ENCODE measurements at places on chromosomes 11 and 22.

DNA sequence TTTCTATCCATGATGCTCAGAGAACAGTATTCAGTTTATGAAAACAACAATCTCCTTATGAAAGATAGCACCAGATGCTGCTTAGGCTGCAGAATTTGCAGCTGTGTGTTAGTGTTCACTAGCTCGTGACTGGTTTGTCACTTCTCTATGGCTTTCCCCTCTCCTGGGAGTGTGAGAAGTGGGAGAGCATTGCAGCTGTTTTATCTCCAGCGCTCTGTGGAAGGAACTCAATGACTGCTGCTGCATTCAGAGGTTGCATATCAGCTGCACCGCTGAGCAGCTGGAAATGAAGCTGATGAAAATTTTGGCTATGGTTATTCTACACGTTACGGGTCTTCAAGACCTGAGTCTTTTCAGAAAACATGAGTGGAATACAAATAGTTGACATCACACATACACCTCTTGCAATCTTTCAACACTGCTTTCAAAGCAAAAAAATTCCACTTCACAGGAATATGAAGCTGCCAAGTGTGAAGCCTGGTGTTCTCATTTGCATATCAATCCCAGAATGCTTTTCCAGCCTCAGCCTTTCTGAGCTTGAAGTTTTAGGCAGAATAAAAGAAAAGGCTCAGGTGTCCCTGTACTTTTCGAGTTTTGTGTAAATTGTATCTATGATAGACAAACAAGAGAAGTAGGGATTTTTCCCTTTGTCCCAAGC is 149.3 kb upstream of the DDI1 start:
- DNase-seq, result no peak

GRCh38 chr11:47941907-47942558 is 38.3 kb upstream of the PTPRJ start:
- DNase-seq, result no peak

DNA sequence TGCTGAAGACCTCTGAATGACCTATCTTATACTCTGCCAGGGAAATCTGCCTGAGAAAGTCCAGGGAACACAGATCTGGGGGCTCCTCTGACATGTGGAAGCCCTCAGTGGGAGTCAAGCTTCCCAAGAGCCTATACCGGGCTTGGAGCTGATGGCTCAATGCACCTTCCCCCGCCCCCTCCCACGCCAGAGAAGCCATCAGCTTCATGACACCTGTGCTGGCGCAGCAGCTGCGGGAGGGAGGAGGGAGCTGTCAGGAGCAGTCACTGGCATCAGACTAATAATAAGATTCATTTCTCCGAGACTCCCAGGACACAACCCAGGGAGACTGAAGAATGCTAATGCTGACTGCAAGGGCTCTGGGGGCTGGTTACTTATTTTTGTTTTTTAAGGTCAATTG is 47.8 kb downstream of the SPATA19 start:
- no peak for DNase-seq

DNA sequence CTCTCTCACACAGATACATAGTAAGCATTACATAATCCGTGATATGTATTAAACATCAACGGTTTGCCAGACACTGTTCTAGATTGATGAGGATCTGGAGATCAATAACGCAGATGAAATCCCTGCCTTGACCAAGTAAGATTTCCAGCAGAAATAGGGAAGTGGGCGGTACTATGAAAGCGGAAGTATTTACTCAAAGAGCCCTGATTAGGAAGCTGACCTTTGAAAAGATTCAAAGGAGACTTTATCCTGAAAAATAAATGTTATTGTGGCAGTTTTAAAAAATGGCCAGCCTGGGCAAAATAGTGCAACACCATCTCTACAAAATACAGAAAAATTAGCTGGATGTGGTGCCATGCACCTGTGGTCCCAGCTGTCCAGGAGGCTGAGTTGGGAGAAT is 26.8 kb downstream of the GAB2 start:
- no peak for DNase-seq

GRCh38 chr22:25134451-25134850 is 65.2 kb upstream of the CRYBB3 start:
- DNase-seq, result no peak
